Activated CD4-positive, alpha-beta T cell treated with anti-CD3 and anti-CD28 coated beads, Interleukin-2, Interleukin-6, amounts not matched to agents 100 ng/mL and 50 ng/mL, durations not matched to agents 16 hours and 8 hours (primary cell): ENCODE measurements at places on chromosomes 2 and 18.

- no peak for DNase-seq
Measured at GRCh38 chr2:39264733-39265132, 21.0 kb upstream of the CDKL4 start.

DNA sequence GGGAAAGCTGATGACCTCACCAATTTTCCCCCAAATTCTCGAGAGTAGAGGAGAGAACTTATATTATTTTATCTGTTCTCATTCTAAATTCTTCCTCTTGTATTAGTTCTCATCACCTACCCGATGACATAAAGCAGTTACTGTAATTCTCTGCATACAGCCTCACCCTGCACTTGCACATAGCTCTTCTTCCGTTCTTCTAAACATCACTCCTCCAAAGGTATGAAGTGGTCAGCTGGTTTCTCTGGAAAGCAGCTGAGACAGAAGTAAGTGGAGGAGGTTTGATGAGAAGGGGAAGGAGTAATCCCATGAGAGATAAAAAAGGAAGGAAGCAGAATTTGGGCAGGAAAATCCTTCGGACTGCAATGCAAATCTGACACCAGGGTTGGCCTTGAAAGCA lies 39.0 kb downstream of the FBXO48 start:
- no peak for DNase-seq

GRCh38 chr2:73981081-73982001 lies 3.4 kb upstream of the TET3 start:
- peak; percentile 60 for DNase-seq

- DNase-seq, result no peak
Measured at GRCh38 chr2:126317790-126318431, 338.0 kb upstream of the GYPC start.

DNA sequence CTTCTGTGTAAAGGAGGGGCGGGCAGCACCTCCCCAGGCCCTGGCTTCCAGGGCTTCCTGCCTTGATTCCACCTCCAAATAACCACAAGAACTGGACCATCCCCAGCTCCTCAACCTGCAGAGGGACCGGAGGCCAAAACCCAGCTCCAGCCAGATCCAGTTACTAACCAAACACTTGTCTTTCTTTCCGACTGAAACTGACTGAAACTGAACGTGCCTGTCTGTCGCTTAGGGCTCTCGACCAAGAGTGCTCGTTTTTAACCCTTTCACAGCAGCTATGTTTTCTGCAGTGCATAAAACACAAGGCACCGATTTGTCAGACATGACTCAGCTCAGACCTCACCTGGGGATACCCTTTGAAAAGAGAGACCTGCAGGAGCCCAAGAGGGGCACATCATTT lies 249.9 kb upstream of the SIX2 start:
- no peak for DNase-seq

DNA sequence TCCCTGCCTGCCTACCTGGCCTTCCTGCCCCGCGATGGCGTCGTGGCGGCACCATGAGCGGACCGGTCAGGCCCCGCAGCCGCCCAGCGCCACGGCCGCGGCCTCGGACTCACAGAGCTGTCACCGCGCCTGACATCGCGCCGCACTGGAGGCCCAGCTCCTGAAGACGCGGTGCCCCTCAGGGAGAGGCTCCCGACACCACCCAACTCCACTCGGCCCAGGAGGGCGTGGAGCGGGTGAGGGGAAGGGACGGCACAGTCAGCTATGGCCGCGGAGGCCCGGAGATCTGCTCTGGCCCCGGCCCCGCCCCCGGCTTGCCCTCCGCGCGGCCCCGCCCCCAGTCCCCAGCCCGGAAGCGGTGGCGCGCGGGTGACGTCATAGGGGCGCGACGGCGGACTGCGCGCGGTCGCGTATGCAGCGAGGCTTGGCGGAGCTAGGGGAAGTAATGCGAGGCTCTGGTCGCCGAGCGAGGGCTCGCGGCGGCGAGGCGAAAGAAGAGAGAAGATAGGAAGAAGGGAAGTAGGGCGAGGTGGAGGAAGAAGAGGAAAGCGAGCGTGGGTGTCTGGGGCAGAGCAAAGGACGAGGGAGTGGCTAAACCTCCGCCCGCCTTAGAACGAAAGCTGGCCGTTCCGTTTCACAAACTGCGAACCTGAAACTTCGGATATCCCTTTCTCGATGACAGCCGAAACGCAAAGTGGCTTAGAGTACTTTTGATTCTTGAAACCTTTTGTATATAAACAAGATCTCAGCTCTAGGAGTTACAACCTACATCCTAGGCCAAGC lies at the start of gene SLC35F5:
Gene SLC35F5 (minus strand): TSS at position 288 of the 783 bp plus-strand sequence. CDS start 233 bp downstream, at position 55.
- DNase-seq, result peak; percentile 96

GRCh38 chr2:166957686-166958085 lies 69.4 kb downstream of the XIRP2 start:
- no peak for DNase-seq
